HFFc6 (cell line): ENCODE measurements at places on chromosomes 2 and 18.

DNA sequence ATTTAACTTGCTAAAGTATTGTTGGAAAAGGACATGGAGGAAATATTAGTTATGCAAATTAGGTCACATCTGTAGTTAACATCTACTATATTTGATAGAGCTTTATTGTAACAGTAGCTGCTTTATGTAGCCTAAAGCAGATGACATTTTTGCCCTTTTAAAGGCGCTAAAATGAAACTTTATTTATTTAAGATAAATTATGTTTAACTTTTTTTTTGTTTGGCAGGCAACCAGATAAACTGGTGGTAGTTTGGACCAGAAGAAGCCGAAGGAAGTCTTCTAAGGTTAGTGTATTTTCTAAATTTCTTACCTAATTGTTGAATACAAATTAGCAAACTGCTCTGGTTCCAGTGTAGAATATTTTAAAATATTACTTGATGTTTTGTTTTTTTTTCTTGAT, 41.7 kb downstream of the EHBP1 start:
- DNase-seq = no peak

GRCh38 chr2:23776021-23776420, 150.9 kb downstream of the ATAD2B start:
- DNase-seq = no peak

DNA sequence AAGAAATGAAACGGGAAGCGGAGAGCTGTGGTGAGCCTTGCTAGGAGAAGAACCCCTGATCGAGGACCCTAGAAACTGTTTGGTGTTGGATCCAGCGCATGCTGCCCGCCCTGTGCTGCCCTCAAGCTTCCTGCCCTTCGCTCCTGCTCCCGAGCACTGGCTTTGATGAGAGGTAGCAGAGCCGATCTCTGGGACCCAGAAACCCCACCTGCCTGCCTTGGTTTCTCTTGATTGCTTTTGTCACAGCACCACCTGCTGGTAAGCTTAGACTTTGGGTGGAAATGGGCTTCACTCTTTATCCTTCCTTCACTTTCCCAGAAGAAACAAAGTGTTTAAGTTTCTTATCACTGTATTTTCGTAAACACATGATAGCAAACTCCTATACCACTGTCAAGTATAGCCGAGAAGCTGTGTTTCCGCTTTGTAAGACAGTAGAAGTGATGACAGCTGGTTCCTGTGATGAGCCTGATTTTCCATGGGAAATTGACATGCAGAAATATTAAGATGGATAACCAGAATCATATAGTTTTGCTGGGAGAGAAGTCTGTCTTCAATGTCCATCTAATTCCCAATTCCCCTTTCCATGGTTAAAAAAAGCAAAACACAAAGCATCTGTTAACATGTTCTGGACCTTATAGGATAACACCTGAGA, 267.4 kb downstream of the PHLPP1 start:
- peak; percentile 20 for DNase-seq

GRCh38 chr2:128281852-128282245, 36.8 kb downstream of the HS6ST1 start:
- no peak for DNase-seq

DNA sequence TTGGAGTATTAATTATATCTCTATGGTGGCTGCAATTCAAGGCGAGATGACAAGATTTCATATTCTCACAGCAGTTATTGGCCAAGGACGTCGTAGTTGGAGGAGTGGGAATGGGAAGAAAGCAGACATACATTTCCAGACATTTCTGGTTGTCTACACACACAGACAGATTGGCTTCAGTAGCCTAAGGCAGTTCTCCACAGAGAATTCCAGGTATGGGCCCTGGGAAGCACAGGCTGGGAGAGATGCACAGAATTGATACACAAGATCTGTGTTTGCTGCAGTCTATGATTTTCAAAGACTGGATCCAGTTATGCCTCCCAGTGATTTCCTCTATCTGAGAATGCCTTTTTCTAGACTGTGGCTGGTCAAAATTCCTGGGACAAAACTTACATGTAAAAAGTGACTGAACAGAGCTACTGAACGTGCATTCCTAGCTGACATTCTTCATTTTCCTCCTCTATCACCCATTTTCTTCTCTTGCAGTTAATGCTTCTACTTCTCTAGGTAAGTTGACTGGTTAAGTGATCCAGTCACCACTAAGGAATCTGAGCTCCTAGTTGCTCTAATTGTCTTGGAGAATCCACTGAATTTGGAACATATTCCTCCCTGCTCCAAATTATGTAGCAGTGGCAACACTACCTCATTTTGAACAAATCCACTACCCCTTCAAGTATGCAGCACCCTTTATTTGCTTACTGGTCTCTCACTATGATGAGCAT, 386.7 kb upstream of the CDH7 start:
- DNase-seq = no peak

- no peak for DNase-seq
Measured at GRCh38 chr18:27546991-27547390, 361.9 kb upstream of the CHST9 start.

- no peak for DNase-seq
Measured at GRCh38 chr18:5103286-5103685, 93.8 kb downstream of the AKAIN1 start.

- DNase-seq = no peak
Measured at GRCh38 chr2:219405451-219405850, 12.7 kb upstream of the DES start.

- DNase-seq = peak; percentile 36
Measured at GRCh38 chr2:46653539-46653938, 174.2 kb downstream of the TMEM247 start.

DNA sequence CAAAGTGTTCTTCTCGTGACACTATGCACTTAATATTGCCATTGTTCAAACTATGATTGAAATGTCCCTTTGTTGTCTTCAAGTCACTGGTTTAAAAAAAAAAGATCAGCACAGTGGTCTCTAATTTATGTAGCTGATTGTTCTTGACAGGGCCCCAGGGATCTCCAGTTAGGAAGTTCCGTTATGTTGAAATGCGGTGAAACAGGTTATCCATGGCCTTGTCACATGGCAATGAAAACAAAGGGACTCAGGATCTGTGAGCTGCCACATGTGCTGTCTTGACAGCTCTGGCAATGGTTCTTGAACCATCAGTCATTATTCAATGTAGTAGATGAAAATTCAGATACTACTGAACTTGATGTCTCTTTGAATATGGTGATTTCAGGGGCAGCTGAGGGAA, 147.4 kb downstream of the SETBP1 start:
- DNase-seq = no peak

DNA sequence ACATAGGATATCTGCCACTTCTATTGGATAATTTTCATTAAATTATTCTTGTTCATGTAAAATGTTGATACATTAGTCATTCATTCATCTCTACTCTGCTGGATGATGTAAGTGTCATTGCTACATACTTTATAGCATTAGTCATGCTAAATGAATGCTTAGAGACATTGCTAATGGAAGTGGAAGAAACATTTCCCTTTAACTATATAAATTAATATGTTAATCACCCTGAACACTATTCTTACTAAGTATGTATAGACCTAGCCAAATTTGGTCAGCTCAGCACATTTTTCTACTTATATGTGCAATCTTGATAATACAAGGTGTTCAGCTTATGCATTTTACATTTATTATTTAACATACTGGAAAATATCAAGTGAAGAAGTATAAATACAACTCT, 160.2 kb downstream of the DPP4 start:
- peak; percentile 25 for DNase-seq

GRCh38 chr2:18430996-18431748, 129.3 kb downstream of the RDH14 start:
- DNase-seq = no peak

DNA sequence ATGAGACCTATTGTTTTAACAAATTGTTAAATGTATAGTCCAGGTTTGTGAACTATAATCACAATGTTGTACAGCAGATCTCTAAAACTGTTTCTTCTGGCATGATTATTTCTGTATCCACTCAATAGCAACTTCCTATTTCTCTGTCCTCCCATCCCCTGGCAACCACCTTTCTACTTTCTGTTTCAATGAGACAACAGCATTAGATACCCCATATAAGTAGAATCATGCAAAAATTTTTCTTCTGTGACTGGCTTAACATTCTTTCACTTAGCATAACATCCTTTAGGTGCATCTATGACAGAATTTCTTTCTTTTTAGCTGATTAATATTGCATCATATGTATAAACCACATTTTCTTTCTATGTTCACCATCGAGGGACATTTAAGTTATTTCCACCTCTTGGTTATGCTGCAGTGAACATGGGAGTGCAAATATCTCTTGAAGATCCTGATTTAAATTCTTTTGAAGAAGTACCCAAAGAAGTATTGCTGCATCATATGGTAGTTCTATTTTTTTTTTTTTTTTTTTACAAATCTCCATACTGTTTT, 713.5 kb downstream of the LRP1B start:
- DNase-seq = no peak

DNA sequence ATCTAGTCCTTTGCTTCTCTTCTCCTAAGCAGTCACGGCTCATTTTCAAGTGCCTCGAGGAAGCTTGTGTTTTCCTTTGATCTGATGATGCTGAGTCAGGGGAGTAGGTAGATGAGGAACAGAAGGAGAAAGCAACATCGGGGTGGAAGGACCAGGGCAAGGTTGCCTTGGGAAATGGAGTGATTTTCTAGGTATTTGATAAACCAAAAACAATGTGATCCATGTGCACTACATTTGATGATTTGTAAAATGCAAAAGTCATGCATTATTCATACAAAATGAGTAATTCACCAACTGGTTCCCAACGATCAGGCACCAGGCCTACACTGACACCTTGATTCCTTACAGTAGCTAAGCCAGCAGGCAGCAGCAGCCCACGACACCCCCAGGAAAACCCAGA, 205.3 kb downstream of the ANAPC1 start:
- DNase-seq = no peak

DNA sequence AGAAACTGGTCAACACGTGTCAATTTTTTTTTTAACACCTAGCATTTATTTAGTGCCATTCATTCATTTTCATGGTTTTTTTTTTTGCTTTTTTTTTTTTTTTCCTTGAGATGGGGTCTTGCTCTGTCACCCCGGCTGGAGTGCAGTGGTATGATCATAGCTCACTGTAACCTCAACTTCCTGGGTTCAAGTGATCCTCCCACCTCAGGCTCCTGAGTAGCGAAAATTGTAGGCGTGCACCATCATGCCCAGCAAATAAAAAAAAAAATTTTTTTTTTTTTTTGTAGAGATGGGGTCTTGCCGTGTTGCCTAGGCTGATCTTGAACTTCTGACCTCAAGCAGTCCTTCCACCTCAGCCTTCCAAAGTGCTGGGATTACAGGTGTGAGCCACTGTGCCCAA, 21.1 kb downstream of the USP14 start:
- DNase-seq = no peak

DNA sequence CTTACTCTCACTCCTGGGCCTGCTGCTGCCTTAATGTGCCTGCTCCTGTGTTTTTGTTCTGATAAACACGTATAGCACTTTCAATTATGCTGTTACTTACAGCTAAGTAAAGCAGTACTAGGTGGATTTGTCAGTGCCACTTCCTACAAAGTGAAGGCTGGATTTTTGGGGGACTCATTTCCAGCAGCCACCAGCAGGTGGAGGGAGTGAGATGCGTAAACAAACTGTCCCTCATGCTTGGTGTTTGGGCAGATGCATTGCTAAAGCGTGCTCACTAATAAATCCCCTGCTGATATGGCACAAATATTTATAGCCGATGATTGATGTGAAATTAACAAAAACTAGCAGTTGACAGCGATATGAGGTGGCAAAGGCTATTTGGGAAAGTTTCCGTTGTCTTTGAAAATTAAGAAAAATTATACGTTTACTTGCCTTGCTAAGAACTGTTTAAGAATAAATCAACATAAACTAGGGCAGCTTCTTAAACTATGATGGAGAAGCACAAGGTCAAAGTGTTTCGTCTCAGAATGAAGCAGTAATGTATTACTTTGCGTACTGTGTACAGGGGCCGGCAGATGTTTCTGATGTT, 101.7 kb downstream of the AGAP1 start:
- DNase-seq = peak; percentile 66

GRCh38 chr2:11343650-11344341, 640 bp downstream of the ROCK2 start:
- DNase-seq = no peak

GRCh38 chr2:160379399-160379798, 114.2 kb downstream of the RBMS1 start:
- DNase-seq = peak; percentile 69

- DNase-seq = peak; percentile 24
Measured at GRCh38 chr2:44392338-44392943, 30.7 kb downstream of the CAMKMT start.

- DNase-seq = no peak
Measured at GRCh38 chr2:232632904-232633412, 446 bp upstream of the EFHD1 start.

GRCh38 chr2:232386740-232387450, 8.3 kb downstream of the ALPP start:
- no peak for DNase-seq

DNA sequence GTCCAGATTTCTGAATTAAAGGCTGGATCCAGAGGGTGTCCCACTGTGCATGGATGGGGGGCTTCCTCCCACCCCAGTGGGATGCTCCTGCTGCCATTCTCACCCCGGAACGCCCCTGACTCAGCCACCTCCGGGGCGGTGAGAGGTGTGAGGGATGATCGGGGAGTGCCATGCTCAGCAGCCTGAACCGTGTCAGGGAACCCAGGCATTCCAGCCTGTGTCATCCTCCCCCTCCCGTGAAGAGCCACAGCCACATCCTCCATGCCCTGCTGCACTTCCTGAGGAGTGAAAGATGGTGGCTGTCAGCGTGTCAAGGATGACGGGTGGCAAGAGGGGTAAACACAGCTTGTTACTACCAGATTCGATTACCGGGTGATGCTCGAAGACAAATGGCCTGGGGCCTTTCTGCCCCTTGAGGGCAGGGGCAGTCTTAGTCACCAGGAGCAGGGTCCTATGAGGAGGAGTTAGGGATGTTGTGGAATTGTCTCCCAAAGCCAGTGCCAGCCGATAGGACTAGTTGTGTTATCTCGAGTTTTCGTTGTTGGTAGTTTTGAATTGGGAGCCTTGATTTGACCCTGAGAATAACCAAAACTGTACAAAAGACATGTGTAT, 80.8 kb downstream of the TCF7L1 start:
- no peak for DNase-seq

DNA sequence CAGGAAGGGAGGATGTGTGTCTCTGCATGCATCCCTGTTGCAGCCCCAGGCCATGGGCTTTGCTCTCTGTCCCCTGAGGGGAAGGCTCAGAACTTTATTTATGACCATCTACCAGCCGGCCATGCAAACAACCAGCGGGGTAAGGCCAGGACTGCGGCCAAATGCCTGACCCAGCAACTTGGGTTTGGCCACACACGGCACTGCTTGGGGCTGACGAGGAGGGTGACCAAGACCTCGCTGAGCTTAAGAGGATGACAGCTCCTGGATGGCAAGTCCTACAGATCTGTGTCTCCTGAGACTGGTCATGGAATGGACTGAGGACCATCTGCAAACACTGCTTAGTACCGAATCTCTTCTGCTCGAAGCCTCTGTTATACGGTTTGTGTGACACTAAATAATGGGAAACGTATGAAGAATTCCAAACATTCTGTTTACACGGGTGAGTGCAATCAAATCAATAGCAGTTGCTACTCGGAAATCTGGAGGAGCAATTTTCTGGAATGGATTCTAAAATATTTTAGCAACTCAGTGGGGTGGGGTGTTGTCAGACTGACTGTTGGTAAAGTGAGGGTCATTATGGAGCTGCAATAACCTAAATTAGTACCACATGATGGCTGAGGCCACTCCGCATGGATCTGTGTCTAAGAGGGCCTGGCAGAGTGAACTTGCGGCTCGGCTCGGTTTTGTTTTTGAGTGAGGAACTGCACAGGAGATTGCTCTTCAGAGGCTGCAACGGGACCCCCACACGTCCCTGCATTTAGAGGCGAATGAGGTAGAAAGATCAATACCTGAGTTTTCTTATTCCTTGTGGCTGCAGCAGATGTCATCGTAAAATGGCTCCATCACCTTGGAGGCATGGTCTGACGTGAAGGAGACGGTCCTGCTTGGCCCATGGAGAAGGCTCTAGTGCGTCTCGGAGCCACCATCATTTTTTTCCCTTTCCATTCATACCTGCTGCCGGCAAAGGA, 26.6 kb downstream of the TMEM18 start:
- DNase-seq = no peak
